ENCODE measurements at places on chromosomes 2 and 18. TPM values are rescaled to one million over a fixed set of nuclear protein-coding genes. Genes with fewer than 3 reads are reported as not detected.
A peak's percentile ranks its signal among the peaks of the same experiment; 100 is the strongest.

Gene CYS1
- total RNA-seq = 7.2 TPM

DNA sequence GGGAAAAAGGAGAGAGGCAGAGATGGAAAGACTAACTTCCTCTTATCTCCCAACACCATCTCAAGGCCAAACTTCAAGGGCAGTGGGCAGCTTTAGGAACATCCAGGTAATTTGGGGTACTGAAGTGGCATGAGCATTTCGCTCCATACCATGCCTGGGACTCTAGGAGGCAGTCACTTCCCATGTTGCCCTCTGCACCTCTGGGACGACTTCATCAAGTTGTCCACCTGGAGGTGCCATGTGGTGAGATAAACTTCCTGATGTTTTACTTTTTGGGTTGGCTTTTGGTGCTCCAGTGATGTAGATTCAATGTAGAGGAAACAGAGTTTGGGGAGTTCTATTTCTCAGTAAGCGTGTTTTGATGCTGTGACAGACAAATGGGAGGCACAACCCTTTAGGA is 56.3 kb upstream of the UPP2 start:
- DNase-seq = no peak
- no peak overlapping the region for H3K4me3 ChIP-seq
- H3K27ac ChIP-seq = no peak overlapping the region
- H3K36me3 ChIP-seq = no peaks in the 10 kb centered on the region
- H3K4me1 ChIP-seq = peaks cover 21% of the 10 kb centered on the region

- H3K36me3 ChIP-seq = no peaks in the 10 kb centered on the region
- H3K4me3 ChIP-seq = no peak overlapping the region
- no peaks in the 10 kb centered on the region for H3K4me1 ChIP-seq
These were observed 185.5 kb downstream of the PTGR3 start for GRCh38 chr18:75023473-75023872.

Gene SCG2
- 0.15 TPM for total RNA-seq

Gene CFC1B
- total RNA-seq = not detected

GRCh38 chr2:236988690-236989624 is 96.7 kb upstream of the COPS8 start:
- peaks cover 6% of the 10 kb centered on the region for H3K27me3 ChIP-seq
- no peak overlapping the region for H3K4me3 ChIP-seq
- H3K27ac ChIP-seq = peak overlapping the region; percentile 22
- peak; percentile 36 for DNase-seq
- no peaks in the 10 kb centered on the region for H3K36me3 ChIP-seq

GRCh38 chr2:218329027-218329825 is 27.4 kb upstream of the CATIP start:
- H3K27me3 ChIP-seq = no peaks in the 10 kb centered on the region
- no peaks in the 10 kb centered on the region for H3K36me3 ChIP-seq
- DNase-seq = no peak
- H3K4me1 ChIP-seq = peaks cover 11% of the 10 kb centered on the region

Gene CFAP65
- total RNA-seq = not detected

Gene MEIS1
- 63.8 TPM for total RNA-seq

- no peaks in the 10 kb centered on the region for H3K36me3 ChIP-seq
- H3K4me3 ChIP-seq = no peak overlapping the region
- H3K27me3 ChIP-seq = no peaks in the 10 kb centered on the region
These were observed 80.0 kb downstream of the ETAA1 start for GRCh38 chr2:67476809-67477790.

Gene LIMS4
- total RNA-seq = 4.4 TPM

Gene LINC00305
- not detected for total RNA-seq

DNA sequence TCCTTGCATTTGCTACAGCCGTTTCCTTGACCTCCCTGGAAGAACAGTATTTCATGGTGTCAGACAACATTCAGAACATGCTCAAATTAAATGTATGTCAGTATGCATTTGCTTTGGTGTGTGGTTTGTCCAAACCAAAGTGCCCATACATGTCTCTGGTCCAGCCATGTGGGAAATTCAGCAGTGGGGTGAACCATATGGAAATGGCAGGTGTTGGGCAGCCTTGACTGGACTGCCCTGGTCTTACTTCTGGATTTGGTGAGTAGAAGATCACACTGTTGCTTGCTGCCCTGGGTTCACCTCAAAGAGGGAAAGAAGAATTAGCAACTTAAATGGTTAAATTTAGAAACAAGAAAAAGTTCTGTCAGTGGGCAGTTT is 84.5 kb downstream of the MSH2 start:
- H3K27ac ChIP-seq = no peak overlapping the region
- no peaks in the 10 kb centered on the region for H3K4me1 ChIP-seq
- no peak for DNase-seq
- H3K36me3 ChIP-seq = no peaks in the 10 kb centered on the region
- H3K27me3 ChIP-seq = no peaks in the 10 kb centered on the region

DNA sequence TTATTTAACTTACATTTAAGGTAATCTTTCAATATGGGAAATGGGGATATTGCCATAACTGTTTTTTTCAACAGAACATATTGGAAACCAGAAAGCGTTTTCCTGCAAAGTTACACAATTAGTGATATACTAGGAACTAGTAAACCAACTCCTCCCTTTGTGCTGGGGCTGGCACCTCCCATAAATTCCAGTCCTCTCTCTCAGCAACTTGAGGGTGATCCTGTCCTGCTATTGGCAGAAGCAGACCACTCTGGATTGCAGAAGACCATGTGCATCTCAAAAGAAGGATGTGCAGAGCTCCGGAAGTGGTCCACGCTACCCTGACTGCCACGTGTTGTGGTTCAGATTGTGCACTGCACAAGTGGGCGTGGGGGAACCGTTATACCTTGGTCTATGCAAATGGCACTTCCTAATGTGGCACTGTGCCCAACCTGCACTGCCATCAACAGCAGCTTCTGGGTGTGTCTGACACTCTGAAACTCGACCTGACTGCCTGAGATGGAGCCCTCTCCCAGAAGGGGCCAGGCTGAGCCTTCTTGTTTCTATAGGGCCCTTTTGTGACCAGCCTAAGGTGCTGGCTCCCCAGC is 219.2 kb downstream of the ZNF516 start:
- H3K27ac ChIP-seq = no peak overlapping the region
- no peak for DNase-seq
- no peaks in the 10 kb centered on the region for H3K27me3 ChIP-seq

- no peak overlapping the region for H3K27ac ChIP-seq
- DNase-seq = no peak
- H3K4me1 ChIP-seq = peaks cover 80% of the 10 kb centered on the region
- H3K4me3 ChIP-seq = no peak overlapping the region
- no peaks in the 10 kb centered on the region for H3K36me3 ChIP-seq
These were observed 13.3 kb downstream of the ARHGAP25 start for GRCh38 chr2:68747900-68748299.

DNA sequence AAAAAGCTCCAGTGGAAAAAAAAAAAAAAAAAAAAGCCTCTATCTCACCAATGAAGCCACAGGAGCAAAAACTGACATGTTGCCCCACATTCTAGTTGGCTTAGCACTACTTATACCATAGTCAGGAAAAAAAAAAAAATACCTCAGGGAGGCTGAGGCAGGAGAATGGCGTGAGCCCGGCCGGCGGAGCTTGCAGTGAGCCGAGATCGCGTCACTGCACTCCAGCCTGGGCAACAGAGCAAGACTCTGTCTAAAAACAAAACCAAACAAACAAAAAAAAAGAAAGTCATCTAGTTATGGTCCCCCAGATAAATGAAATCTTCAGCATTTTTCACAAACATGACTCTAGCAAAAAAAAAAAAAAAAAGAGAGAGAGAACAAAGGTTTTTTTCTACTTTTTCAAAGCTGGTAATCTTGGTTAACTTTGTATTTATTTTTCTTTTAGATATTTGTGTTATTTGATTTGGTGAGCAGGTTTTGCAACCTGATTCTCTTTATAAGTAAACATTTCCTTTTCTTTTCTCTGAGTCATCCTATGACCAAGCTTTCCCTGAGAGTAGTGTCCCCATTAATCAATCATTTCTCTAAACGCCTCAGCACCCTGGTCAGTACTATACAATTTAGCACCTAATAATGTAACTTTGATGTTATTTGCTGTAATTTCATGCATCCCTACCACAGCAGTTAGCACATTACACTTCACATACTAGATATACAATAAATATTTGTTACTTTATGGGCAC is 273.7 kb upstream of the PIK3C3 start:
- no peak overlapping the region for H3K4me3 ChIP-seq
- H3K4me1 ChIP-seq = no peaks in the 10 kb centered on the region
- no peak for DNase-seq

- H3K36me3 ChIP-seq = no peaks in the 10 kb centered on the region
- no peaks in the 10 kb centered on the region for H3K27me3 ChIP-seq
- DNase-seq = no peak
- H3K27ac ChIP-seq = no peak overlapping the region
- no peak overlapping the region for H3K4me3 ChIP-seq
These were observed 35.6 kb upstream of the NDUFV2 start for GRCh38 chr18:9066817-9067306.

Gene SH3BP4
- 6.3 TPM for total RNA-seq
